Fibroblast of skin of right biceps (primary cell): ENCODE measurements at places on chromosomes 3 and 15.
A peak's percentile ranks its signal among the peaks of the same experiment; 100 is the strongest.

- DNase-seq, result no peak
Observed at GRCh38 chr3:39295184-39295775, 15.4 kb upstream of the CX3CR1 start.

GRCh38 chr15:39597751-39598185 lies 16.9 kb downstream of the THBS1 start:
- peak; percentile 86 for DNase-seq

GRCh38 chr3:195753581-195753980 lies 32.8 kb downstream of the MUC20 start:
- DNase-seq, result no peak

DNA sequence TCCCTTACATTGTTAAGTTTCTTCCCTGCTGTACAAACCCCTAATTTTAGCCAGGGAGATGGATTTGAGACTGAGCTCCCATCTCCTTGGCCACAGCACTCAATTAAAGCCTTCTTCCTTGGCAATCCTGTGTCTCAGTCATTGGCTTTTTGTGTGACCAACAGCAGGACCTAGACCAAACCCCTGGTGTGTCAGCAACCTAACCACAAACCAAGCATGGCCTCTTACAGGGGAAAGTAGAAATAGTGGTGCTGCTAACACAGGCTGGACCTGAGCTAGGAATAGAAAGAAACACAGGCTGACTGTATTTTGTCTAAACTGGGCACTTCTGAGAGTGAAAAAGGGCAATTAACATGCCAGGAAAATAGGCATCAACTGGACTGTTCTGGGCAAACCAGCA lies 37.9 kb downstream of the PPCDC start:
- DNase-seq, result peak; percentile 43

GRCh38 chr3:54577313-54577712 lies 350.5 kb downstream of the LRTM1 start:
- DNase-seq, result peak; percentile 2

GRCh38 chr3:5295191-5295690 lies 107.7 kb downstream of the EDEM1 start:
- DNase-seq, result no peak

- no peak for DNase-seq
Observed at GRCh38 chr15:41849204-41849603, 10.6 kb downstream of the PLA2G4B start.

GRCh38 chr3:10702961-10703740 lies 112.9 kb upstream of the SLC6A11 start:
- DNase-seq, result peak; percentile 13

DNA sequence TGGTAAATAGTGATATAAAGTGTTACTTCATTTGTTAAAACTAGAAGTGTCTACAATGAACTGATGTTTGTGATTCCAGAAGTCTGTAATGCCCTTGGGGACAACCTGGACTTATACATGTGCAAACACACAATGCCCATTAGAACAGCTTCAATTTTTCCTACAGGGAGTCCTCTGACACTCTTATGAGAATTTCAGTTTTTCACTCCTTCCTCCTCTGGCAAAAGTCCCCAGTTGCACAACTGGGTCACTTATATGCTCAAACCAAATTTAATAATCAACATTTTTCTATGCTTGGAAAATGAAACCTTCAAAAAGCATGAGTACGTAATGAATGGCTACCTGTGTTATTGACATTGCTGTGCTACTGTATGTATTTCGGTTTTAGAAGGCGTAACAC lies at the start of gene OR5H15:
Gene OR5H15, plus strand, starts transcription at position 301 of the 400 bp plus-strand sequence. CDS start 2,004 bp downstream, outside the sequence.
- DNase-seq, result no peak
